NCI-H2081 (cell line): ENCODE measurements at places on chromosomes 2 and 18.

DNA sequence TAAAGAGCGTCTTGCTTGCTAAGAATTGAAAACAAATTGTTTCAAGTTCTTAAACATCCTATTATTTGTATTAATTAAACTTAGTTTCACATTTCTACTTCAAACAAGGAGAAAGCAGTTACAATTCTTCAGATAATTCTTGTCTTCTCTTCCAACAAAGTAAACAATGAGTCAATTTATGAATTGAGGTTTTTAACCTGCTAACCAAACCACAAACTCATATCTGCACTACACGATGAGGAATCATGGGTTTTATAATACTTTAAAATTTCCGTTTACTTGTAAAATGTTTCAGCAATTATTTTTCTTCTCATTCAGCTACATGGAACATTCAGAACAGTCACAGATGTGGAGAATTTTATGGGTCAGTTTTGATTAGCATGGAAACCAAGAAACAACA is 114.2 kb downstream of the SPIRE1 start:
- DNase-seq: no peak

GRCh38 chr2:152924722-152925121 is 206.3 kb downstream of the ARL6IP6 start:
- peak; percentile 3 for DNase-seq

DNA sequence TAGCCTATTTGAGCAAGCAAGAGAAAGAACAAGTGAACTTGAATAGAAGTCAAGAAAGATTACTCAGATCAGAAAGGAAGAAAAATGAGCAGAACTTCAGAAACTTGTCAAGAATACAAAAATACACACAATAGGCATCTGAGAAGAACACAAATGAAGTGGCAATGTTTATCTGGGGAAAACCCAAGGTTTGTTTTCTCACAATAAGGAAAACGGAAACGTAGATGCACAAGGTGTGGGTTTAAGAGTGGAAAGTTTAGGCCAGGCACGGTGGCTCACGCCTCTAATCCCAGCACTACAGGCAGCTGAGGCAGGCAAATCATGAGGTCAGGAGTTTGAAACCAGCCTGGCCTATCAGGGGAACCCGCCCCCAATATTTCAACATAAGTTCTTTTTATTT is 159.5 kb upstream of the GYPC start:
- DNase-seq: no peak

DNA sequence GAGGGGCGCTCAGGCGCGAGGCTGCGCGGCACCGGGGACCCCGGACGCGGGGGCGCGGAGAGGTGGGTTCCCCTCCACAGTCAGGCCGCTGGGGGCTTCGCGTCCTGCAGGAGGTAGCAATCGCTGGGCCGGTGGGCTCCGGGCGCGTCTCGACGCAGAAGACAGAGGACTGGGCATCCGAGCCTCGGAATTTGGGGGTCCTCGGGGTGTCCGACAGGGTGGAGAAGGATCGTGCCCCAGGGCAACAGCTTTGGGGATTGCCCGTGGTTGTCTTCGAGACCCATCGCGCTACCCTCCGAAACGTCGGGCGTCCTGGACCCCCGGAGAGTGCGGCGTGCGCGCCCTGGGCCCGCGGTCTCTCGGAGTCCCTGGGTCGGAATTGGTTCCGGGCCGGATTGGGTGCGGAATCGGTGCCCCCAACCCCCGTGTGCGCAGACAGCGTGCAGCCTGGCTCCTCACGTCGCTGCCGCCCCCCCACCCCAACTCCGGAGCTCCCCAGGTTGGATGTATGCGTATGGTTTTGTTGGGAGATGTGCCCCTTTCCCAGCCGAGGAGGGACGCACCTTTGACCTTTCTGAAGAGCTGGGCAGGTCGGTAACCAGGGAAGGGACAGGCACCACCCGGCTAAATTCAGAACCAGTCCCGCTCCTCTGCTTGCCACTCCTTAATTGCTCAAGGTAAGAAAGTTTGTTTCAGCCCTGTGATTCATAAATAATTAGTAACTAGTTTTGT is 750 bp downstream of the NPAS2 start:
- no peak for DNase-seq

GRCh38 chr2:98703738-98704137 is 27.2 kb downstream of the MGAT4A start:
- no peak for DNase-seq

DNA sequence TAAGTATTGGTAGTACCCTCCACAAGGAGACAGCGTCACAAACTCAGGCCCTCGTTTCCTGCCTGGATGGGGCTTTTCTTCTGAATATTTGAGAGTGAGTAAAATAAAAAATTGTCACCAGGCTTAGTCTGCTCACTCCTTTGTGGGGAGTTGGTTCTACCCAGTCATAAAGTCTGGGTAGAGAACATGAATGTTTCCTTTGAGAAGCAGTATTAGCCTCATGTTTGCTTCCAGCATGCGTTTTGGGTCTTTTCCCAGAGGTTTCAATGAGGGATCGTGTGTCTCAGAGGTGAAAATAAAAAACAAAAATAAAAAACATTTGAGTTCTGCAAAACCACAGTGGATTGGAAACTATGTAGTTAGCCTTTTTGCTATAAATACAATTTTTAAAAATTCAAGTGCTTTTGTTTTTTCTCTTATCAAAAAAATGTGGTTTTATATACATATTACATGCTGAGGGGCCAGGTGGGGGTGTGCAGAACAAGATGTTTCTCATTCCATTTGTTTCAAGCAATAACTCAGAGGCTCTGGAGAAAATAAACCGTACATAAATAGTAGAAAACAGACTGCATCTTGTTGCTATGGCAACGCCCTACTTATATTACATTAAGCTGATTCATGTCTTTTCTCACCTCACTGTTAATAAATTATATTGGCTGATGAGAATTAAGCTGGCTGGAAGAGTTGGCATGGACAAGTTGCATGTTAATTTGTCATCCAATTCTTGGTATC is 225.4 kb upstream of the FBXO11 start:
- peak; percentile 32 for DNase-seq

- no peak for DNase-seq
Observed at GRCh38 chr2:33505966-33506365, 29.5 kb downstream of the RASGRP3 start.

GRCh38 chr2:9646196-9647030 is 15.6 kb upstream of the YWHAQ start:
- DNase-seq: no peak

DNA sequence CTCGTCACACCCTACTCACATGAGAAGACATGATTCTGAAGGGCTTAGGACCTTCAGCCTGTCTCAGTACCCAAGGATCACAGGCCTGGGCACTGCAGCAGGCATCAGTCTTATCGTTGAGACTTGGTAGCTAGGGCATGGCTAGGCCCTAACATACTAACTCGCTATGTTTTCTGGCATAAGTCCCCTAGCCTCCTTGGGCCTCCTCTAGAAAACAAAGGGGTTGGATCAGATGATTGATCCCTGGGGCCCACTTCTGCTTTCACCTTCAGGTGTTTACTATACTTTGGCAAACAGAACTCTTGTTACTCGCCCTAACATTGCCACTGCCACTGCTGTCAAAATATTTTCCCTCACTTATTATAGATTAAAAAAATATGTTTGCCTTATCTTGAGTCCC is 44.2 kb downstream of the VSNL1 start:
- no peak for DNase-seq

- DNase-seq: no peak
Observed at GRCh38 chr2:175808858-175809257, 193.2 kb downstream of the LNPK start.

GRCh38 chr2:72394541-72395070 is 246.9 kb upstream of the CYP26B1 start:
- DNase-seq: no peak

DNA sequence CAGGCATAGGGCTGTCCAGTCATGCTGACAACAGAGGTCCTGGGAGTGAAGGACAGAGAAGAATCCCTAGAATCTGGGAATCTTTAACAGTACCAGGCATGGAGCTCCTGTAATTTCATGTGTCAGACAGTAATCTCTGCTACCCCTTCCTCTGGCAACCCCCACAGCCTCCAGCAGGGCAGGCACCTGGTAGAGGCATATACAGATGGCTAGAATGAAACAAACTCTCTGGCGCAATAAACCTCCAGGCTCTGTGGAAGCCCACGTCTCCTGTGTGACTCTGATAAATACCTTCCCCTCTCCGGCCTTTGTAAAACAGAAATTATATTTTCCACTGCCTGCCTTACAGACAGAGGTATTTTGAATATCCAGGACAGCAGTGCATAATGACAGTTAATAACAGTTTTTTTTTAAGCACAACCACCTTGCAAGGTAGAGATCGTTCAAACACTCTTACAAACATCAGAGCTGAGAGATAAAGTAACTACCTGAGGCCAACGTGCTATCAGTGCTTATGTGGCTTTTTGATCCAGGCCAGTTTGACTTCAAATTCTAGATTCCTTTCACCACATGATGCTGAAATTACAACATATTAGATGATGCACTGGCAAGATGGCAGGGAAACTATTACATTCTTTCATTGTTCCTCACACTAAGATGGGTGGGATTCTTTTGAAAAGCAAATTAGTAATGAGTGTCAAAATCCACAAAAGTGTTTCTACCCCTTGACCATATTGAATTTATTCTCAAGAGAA is 47.7 kb upstream of the TMEM247 start:
- DNase-seq: no peak

DNA sequence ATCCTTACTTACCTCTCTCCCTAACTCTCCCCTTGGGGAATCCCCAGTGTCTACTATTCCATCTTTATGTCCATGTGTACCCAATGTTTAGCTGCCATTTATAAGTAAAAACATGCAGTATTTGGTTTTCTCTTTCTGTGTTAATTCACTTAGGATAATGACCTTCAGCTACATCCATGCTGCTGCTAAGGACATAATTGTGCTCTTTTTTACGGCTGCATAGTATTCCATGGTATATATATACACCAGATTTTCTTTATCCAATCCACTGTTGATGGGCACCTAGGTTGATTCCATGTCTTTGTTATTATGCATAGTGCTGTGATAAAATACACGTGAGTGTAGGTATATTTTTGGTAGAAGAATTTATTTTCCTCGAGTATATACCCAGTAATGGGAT is 24.3 kb upstream of the RIOK3 start:
- DNase-seq: no peak

DNA sequence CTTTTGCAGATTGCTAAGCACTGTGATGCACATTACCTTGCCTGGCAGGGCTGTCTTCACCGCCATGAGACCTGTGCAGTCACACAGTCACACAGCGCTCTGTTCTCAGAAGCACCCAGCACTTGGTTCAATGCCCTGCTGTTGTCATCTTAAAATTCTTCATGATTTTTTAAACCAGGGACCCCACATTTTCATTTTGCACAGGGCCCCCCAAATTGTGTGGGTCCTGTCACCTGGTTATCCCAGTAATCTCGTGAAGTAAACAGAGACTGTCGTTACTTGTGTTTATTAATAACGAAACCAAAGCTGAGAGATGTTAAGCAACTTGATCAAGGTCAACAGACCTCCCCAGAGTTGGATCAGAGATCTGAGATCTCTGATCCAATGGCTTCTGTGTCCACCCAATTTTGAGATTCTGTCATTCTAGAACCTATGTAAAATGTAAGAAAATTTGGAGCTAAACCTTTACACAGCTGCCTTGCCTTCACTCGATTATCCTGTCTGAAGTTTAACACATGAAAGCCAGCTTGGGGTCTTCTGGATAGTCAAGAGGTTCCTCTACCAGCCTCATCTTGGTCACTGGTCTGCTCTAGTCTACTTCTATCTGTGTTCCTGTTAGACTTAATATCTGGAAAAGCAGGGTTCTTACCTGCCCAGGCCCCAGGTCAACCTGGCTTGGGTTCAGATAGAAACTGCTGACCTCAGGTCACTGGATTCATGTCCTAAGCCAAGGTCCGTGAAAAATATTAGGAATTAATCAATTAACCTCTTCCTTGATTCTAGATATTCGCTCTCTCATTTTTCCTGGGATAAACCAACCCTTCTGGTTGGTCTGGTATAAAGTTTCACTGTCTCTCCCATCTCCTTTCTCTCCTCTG is 13.7 kb upstream of the TTC39C start:
- DNase-seq: no peak

DNA sequence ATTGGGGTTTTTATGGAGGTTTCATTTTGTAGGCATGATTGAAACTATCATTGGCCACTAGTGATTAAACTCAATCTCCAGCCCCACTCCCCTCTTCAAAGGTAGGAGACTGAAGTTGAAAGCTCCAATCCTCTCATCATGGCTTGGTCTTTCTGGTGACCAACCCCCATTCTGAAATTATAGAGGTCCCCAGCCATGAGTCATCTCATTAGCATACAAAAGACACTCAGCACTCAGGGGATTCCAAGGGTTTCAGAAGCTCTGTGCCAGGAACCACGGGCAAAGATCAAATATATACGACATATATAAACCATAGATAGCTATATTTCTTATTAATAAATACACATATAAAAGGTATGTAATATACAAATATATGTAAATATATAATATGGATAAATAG is 256.0 kb upstream of the POU3F3 start:
- no peak for DNase-seq

- no peak for DNase-seq
Observed at GRCh38 chr2:71907503-71907902, 240.2 kb downstream of the CYP26B1 start.

GRCh38 chr2:169388161-169388560 is 25.8 kb upstream of the LRP2 start:
- DNase-seq: no peak

- no peak for DNase-seq
Observed at GRCh38 chr2:20669562-20670314, 2.8 kb downstream of the GDF7 start.

DNA sequence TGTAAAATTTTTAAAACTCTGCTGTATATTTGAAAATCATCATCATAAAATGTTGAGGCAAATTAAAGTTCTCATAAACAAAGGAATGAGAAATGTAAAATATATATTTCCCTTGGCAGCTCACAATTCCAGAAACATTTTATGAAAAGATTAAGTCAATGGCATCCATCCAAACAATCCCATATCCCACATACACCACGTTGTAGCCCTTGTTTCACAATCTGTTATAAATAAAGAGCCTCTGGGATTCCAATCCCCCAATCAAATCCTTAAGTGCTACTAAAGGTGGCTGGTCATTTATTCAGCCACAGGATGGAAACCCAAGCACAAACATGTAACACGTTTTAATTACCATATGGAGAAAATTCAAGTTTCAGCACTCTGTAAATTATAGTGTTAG is 51.7 kb downstream of the GFPT1 start:
- no peak for DNase-seq

DNA sequence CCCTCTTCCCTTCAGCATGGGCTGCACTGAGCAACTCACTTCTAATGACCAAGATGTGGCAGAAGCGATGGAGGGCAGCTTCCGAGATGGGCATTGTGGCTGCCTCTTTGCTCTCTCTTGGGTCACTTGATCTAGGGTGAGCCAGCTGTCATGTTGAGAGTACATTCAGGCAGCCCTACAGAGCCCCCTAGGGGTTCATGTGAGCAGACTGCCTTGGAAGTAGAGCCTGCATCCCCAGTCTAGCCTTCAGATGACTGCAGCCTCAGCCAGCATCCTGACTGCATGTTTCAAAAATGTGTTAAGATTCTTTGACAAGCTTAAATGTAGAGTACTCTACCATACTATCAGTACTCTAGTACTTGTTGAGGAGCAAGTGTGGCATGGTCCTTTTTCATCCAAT is 143.9 kb downstream of the NCK2 start:
- peak; percentile 16 for DNase-seq

- no peak for DNase-seq
Observed at GRCh38 chr2:28730641-28731146, 20.9 kb upstream of the PPP1CB start.

GRCh38 chr2:10186868-10187535 is 64.5 kb downstream of the RRM2 start:
- DNase-seq: no peak

GRCh38 chr18:49529596-49529995 is 32.3 kb upstream of the LIPG start:
- DNase-seq: no peak
